ENCODE measurements at places on chromosomes 1 and 21.

DNA sequence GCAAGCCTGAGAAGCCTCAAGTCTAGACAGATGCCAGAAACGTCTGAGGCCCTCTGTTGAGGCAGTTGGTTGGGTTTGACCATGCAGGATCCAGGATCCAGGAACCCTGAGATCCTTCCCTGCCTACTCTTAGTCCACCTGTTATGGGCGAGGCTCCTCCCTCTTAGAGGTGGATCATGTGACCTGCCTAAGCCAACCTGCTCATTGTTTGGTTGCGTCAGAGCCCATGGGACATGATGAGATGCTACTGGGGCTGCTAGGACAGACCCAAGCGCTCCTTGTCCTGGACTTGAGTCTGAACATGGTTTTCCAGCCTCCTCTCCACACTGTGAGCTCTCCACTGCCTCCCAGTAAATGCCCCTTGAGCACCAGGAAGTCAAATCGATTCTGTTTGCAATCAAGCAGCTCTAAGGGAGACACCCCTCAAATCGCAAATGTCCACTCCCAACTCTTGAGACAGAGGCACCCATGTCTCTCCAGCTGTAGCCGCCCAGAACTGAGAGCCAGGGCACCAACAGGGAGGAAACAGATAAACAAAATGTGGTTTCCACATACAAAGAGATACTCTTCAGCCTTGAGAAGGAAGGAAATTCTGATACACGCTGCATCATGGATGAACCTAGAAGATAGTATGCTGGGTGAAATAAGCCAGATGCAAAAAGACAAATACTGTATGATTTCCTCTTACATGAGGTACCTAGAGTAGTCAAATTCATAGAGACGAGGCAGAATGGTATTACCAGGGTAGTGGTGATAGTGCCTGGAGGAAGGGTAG lies 31.7 kb upstream of the WNT4 start:
- DNase-seq = no peak

DNA sequence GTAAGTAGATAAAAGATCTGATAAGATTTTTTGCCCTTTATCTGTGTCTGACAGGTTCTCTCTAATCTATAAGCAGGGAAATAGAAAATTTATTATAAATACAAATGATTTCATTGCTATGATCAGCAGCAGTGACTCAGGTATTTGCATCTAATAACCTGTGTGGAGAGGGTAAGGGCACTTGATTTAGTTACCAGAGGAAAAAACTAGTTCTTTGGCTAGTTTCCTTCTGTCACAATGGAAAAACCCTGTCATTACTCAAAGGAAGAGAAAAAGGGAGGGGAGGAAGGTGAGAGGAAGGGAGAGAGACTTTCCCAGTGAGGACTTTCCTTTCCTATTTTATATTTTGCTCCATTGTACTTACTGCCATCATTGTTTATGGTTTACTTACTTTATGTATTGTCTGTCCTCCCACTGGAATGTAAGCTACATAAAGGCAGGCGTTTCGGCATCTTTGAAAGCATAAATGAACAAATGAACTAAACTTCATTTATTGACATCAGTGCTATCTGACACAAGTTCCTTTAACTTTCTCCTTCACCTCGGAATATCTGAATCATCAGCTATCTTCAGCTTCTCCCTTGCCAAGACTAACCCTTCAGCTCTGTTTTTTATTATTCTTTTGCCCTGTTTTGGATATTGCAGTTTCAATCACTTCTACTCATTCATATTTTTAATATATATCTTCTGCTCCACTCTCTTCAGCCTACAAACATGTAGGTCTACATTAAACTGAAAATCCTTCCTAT lies 34.9 kb downstream of the WDR3 start:
- no peak for DNase-seq

GRCh38 chr1:210438928-210439841 lies 110.5 kb downstream of the HHAT start:
- peak; percentile 6 for DNase-seq

- DNase-seq = no peak
Observed at GRCh38 chr21:42566524-42567213, 53.0 kb downstream of the SLC37A1 start.

GRCh38 chr1:91613595-91613994 lies 112.9 kb downstream of the CDC7 start:
- DNase-seq = peak; percentile 29

- no peak for DNase-seq
Observed at GRCh38 chr1:17909634-17910033, 154.5 kb downstream of the ACTL8 start.

DNA sequence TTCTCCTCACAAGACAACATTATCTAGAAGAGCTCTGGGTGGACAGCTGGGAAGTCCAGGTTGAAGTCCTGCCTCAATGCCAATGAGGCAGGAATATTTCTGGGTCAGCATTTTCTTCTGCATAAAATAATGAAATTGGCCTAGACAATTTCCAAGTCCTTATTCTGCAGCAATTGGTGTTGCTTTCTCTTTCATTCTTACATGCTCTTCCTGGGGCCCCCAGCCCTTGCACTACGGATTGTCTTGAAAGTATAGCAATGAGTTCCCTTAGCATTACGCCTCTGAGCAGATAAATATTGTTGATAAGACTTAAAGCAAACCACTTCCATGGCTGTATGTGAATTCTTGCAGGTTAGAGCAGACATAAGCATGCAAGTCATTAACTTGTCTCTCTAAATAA lies 188.5 kb downstream of the TGFBR3 start:
- no peak for DNase-seq

DNA sequence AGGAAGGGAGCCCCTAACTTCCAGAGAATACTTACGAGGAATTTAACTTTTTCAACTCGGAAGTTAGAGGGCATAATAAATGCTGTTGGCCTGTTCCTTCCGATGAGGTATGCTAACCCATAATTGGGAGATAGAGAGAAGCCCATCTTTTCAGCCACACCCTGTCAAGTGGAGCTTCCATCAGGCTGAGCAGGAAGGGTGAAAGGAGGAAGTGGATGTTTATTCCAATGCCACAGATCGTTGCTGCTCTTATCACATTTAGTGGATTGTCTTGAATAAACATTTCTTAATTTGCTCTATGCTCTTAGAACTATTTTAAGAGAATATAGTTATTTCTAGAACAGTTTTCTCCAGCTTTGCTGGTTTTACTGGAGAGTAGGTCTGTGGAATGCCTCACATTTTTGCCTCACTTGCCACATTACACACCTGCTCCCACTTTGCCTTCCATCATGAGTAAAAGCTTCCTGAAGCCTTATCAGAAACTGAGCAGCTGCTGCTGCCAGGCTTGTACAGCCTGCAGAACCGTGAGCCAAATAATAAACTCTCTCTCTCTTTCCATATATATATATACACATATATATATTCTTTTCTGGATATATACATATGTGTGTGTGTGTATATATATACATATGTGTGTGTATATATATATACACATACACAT lies 60.0 kb upstream of the RGS21 start:
- DNase-seq = no peak

- no peak for DNase-seq
Observed at GRCh38 chr1:206417774-206418614, 52.3 kb upstream of the IKBKE start.

GRCh38 chr1:94012708-94013366 lies 103.6 kb upstream of the GCLM start:
- no peak for DNase-seq

GRCh38 chr1:41783189-41783639 lies 135.5 kb downstream of the HIVEP3 start:
- peak; percentile 93 for DNase-seq

DNA sequence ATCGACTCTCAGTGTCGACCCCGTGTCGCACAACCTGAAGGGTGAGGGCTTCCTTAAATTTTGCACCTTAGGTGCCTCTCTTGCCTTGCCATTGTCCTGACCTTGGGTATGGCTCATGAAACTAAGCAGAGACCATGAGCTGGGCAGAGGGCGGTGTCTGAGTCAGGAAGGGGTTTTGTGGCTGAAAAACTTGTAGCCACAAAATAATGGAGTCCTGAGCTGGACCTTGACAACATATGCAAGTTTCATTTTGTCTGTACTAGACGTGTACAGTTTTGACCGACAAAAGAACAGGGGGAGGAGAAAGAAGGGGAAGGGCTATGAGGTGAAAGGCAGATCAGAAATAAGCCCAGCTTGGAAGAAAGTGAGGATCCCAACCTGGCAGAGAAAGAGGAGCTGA lies 8.3 kb upstream of the RUNX1 start:
- no peak for DNase-seq

DNA sequence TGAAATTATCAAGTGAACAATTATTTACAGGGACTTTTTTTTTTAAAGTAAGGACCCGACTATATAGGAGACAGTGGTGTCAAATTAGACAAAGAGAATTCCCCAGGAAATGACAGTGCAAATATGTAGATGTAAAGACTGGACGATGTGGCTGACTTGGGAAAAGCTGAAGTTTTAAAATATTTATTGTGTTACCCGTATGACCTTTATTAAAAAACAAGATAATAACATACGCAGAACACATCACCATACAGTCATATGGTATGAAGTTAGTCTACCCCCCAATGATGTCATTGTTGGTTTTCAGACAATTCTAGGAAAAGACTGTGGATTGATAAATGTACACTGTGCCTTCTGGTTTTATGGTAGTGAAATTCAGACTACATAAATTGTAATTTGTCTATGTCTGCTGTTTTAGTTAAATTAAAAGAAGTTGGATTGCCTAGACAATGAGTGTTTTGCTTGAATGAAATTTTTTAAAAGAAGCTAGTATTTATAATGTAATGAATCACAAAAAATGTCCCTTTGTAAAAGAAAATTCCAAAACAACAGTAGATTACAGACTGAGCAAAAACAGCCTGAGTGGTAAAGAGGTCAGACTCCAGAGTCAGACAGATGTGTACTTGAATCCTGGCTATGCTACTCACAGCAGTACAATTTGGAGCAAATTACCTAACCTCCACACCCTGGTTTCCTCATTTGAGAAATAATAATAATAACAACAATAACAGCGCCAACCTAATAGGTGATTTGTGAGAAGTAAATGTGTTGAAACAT lies 15.5 kb upstream of the PDC start:
- no peak for DNase-seq

GRCh38 chr1:3331564-3331963 lies 122.9 kb upstream of the ARHGEF16 start:
- DNase-seq = no peak

DNA sequence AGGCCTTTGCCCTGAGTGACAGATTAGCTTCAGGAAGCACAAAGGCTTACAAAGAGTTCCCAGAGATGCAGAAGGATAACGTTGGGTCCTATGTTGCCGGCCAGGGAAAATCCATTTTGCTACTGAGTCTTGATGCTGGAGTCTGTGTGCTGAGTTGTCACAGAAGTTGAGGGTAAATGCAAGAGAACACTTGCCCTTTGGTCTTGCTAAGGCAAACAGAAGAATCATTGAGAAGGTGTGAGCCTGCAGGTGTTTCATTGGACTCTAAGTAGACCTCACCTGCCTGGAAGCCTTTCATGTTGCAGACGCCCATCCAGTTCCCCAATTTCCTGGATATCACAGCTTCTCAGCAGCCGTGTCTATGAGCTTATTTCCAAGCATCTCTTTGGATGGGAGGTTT lies 105.2 kb downstream of the PCP4 start:
- no peak for DNase-seq

DNA sequence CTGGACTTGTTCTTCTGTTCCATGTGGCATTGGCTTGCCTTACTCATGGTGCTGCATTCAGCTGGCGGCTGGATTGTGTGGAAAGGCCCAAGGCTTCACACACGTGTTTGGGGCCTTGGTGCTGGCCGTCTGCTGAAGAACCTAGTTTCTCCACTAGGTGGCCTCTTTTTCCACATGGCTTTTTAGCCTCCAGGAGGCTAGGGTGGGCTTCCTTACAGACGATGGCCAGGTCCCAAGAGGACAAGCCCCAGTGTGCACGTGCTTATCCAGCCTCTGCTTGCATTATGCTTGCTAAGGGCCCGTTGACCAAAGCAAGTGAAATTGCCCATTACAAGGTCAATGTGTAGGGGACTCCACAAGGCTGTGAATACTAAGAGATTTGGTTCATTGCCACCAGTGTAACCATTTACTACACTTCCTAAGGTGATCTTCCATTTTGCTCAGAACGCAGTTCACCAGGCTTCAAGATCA lies 47.5 kb upstream of the FOXO6 start:
- DNase-seq = peak; percentile 19

GRCh38 chr1:23484253-23485001 lies 448 bp upstream of the ASAP3 start:
- DNase-seq = peak; percentile 88

DNA sequence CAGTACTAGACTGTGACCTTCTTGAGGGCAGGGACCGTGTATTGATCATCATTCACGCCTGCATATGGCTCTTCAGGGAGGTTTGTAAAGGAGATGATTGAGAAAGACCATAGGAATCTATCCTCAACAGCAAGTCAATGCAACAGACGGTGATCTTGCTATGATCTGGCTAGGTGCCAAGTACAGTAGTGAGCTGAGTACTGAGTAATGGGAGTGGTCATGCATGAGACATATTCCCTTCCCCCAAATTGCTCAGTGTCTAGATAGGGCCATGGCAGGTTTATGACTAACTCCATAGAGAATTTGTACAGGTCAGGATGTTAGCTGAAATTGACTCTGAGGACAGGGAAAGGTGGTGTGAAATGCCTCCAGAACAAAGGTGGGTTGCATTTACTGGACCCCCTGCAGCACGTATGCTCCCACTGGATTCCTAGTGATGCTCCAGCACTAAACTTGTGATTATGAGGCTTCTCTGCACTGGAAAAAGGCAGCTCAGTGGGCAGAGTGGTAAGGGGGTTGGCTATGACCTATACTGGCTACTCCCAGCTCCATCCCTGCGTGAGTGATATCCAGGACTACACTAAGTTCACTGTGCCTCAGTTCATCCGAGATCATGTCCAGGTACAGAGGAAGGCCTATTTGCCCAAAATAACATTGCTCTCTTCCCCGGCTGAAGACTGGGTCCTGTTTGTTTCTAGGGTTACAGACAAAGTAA lies 37.2 kb downstream of the KCNJ6 start:
- peak; percentile 99 for DNase-seq

GRCh38 chr1:236030534-236030933 lies 34.4 kb downstream of the NID1 start:
- no peak for DNase-seq

DNA sequence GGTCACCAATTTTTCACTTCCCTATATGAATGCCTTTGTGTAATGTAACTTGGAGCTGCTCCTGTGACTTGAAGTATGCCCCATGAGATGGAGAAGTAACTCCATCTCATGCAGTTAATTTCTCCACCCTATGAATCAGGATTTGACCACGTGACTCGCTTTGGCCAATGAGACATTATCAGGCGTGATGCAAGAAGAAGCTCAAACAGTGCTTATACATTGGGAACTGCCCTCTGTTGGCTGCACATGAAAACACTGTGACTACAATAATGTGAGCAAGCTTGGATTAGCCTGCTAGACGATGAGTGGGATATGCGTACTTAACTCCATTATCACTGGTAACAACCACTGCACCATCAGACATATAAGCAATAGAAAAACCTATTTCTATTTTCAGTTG lies 684.4 kb downstream of the PLA2G4A start:
- peak; percentile 36 for DNase-seq

Measured in epithelial cell of esophagus (primary cell).